DMS79 (cell line): ENCODE measurements at places on chromosomes 5 and 9.

DNA sequence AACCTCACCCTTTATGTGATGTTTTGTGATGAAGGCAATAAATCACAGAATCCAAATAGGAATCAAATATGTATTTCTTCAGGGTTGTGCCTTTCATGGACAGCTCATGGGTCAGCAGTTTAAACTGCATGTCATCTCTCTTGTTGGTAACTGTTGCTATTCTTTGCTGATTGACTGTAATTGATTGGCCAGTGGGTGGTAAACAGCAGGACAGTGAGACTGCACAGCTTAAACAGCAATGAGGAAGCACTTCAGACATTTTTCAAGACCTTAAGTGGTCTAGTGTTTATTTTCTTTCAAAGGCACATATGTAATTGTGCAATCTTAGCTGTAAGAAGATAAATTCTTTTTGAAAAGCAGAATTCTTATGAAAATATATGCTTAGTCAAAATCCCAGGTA is 260.5 kb downstream of the COX7C start:
- DNase-seq: no peak

DNA sequence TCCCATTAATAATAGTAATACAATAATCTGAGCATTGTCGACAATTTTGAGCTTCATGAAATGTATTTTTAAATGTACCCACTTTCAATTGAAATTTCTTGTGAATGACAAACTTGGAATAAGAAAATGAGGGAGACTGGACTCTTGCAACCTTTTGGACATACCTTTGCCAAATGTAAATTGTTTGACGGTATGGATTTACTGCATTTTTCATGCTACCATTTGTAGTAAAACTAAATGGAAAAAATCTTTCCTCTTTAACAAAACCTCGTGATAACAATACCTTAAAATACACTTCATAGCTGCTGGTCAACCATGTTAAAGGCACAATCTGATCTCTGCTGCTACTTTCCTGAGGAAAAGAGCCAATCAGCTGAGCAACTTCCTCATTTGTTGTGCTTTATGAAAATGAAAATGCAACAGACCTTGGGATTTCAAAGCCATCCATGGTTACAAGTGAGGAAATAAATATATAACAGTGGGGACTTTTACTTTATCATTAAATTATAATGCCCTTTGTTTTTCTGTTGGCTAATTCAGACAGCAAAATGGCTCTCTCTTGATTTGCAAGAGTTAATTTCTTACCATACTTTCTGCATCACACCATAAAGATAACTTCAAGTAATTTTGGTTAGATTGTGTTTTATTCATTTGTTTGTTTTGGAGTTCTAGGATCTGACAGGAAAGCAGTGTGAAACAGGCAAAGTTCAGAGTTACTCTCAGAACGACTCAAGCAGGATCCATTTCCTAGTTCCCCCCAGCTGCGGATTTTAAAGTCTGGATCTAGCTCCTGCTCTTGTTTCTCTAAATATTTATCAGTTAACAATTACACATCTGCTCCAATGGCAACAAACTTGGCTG is 1.1 kb downstream of the ALDH1A1 start:
- no peak for DNase-seq

DNA sequence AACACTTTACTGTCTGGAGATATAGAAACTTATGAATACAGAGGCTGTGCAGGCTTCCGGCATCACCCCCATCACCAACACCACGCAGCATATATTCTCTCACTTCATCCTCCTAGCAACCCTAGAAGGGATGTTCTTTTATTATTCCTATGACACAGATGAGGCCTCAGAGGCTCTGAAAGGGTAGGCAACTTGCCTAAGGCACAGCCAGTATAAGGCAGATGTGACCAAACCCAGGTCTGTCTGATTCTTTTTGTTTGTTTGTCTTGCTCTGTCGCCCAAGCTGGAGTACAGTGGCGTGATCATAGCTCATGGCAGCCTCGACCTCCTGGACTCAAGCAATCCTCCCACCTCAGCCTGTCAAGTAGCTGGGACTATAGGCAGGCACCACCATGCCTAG is 22.8 kb upstream of the CORO2A start:
- DNase-seq: no peak

DNA sequence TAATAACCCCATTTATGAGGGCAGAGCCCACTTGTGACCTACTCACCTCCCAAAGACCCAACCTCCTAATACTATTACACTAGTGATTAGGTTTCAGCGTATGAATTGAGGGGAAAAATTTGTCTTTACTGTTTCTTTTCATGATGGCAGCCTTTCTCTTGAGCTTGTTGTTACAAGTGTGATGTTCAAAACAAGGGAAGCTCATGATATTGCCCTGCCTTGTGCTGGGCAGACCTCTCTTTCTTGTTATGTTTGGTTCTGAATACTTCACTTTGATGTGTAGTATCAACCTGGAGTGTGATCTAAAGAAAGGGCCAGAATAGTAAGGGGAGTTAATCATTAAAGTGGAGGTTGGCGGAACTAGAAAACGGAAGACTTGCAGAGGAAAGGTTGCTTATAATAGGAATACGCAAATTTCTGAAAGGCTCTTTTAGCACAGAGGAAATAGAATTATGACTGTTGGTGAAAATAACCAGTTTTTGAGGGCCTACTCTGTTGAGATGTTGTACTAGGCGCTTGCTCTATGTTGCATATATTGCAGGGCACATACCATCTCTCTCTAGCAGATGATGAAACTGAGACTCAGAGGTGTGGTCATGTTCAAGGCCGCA is 68.2 kb downstream of the MELK start:
- DNase-seq: no peak

- DNase-seq: peak; percentile 36
Observed at GRCh38 chr5:72951671-72952468, 4.0 kb upstream of the FCHO2 start.

DNA sequence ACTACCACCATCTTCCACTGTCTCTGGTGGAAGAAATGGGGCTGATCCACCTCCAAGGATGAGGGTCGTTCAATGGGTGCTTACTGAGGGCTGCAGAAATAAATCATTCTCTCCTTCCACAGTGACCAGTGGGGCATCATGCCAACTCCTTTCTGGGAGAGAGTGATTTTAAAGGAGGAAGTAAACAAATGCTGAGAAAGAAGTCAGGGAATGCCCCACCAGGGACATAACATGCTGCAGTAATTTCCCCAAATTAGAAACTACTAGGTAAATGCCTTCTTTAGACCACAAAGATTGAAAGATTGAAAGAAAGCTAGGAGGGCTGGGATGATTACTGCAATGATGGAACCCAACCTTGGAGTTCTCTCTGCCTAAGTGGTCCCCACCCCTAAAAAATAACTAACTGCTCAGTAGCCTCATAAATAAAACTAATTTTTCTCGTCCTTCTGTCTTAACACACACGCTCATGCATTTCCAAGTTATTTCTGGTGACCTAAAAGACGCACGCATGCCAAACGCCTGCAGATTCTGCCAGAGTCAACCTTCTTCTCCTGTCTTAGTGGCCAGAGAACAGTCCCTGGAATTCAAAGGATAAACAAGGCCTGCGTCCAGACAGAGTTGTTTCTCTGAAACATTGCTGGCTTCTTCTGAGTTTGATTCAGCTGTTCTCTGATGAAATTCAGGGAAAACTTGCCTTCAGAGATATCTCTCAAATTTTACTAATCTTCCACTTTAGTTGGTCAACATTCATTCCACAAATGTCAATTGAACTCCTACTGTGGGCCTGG is 250.0 kb downstream of the NR3C1 start:
- DNase-seq: no peak

DNA sequence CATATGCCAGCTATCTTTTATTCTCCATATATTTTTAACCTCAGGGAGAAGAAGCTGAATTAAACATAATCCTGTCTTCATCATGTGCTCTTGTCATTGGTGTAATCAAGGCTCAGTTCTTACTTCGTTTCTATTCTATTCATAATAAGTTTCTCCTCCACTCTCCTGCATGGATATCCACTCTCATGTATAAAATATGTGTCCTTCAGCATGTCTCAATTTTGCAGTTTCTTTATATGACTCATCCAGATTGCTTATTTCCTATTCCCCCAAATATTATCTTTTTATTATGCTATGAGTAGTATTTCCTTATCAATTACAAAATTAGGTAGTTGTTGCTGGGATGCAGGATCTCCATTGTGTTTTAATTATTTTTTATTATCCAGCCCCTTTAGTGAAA is 643.7 kb upstream of the ACO1 start:
- DNase-seq: no peak

- no peak for DNase-seq
Observed at GRCh38 chr5:100668511-100668910, 133.3 kb downstream of the FAM174A start.

GRCh38 chr5:122111460-122111859 is 17.9 kb upstream of the ZNF474 start:
- DNase-seq: no peak

GRCh38 chr9:123020796-123021195 is 12.7 kb upstream of the GPR21 start:
- no peak for DNase-seq

GRCh38 chr5:89929834-89930233 is 479.7 kb downstream of the CETN3 start:
- DNase-seq: no peak

GRCh38 chr5:142059304-142059940 is 46.6 kb upstream of the GNPDA1 start:
- DNase-seq: no peak

DNA sequence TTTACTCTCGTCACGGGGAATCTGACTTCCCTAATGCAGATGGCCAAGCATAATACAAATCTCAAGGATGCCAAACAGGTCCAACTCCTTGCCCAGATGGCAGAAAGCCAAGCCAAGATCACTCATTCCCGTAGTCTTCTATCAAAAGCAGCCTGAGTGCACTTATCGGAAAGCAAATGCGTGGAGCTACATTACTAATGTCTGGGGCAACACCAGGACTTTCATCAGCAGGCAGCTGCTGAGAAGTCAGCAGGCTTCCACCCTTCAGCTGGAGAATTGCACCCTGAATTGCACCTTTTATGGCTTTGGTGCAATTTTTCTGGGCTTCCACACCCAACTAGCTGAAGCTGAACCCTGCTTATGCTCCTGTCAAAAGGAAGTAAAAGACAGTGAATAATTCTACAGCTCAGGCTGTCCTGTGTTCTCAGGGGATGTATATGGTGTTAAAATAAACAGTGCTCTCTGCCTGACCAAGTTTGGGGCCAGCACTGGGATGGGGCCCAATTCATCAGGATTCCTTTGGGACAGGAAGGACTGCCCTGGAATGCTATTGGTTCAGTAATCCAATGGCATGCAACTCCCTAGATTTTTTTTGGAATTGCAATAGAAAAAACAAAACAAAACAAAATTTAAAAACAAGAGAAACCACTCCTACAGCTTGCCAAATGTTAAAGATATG is 92.6 kb downstream of the DPYSL3 start:
- peak; percentile 95 for DNase-seq

GRCh38 chr5:72598401-72599064 is 91.3 kb upstream of the ZNF366 start:
- no peak for DNase-seq

GRCh38 chr5:125140855-125141254 is 394.4 kb upstream of the ZNF608 start:
- no peak for DNase-seq
